B cell (primary cell): ENCODE measurements at places on chromosomes 16 and 17. TPM values are rescaled to one million over a fixed set of nuclear protein-coding genes. Genes with fewer than 3 reads are reported as not detected.

KRTAP4-4 gene
- total RNA-seq, result not detected in 2 replicates

- DNase-seq, result no peak
Observed at GRCh38 chr17:9218911-9219310, 197.6 kb downstream of the NTN1 start.

TVP23A gene
- 2.6 and 3.2 TPM in 2 replicates for total RNA-seq

DNA sequence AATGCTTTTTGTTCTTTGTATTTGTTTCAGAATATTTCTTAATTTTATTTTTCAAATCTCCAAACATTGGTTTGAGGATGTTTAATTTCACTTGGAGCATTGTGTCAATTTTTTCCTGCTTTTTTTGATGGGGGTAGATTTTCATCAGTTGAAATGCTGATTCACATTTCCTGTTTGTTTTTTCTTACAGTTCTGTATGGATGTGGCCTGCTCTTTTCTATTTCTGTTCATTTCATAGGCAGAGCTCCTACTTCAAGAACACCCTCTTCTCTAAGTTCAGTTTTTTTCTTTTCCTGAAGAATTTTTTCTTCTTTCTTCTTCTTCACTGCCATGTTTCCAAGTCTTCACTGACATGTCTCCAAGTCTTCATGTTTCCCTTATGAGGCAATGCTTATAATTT lies 8.8 kb downstream of the MBTD1 start:
- DNase-seq, result no peak

- DNase-seq, result no peak
Observed at GRCh38 chr17:42850954-42851353, at the start of gene AOC3. TSS of gene AOC3 (plus strand) at chr17:42851199. CDS start at chr17:42851344, 145 bp downstream.

BCAS3 gene
- 71.8 and 73.4 TPM in 2 replicates for total RNA-seq

DNA sequence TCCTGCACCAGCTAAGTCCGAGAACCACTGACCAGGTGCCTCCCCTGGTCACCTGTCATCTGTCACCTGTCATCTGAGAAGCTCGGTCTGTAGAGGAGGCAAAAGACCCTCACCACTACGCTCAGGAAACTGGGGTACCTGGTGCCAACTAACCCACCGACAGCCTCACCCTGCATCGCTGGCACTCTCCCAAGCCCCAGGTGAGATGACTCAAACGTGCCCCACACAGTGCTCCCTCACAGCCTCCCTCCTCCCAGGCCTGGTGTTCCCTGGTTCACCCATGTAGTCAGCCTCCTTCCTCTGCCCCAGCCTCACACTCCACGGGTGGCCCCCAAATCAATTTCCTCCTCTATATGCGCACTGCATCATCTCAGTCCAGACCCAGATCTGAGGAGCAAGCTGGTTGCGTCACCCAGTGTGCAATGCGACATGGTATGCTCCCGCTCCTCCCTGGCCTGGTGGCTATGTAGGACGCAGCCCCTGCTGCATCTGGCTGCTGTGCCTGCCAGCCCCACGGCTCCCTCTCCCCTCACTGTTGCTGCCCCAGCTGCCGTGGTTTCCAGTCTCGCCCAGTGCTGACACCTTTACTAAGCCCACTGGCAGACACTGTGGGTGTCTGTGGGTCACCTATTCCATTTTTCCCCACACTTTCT lies 68.3 kb downstream of the GTF3C1 start:
- DNase-seq, result no peak

PHKG2 gene
- 54.1 and 55.7 TPM in 2 replicates for total RNA-seq

ZACN gene
- 0.37 and 0.53 TPM in 2 replicates for total RNA-seq

KCNJ12 gene
- not detected in 2 replicates for total RNA-seq
